ENCODE measurements at places on chromosomes 3 and 15.
A peak's percentile ranks its signal among the peaks of the same experiment; 100 is the strongest.

DNA sequence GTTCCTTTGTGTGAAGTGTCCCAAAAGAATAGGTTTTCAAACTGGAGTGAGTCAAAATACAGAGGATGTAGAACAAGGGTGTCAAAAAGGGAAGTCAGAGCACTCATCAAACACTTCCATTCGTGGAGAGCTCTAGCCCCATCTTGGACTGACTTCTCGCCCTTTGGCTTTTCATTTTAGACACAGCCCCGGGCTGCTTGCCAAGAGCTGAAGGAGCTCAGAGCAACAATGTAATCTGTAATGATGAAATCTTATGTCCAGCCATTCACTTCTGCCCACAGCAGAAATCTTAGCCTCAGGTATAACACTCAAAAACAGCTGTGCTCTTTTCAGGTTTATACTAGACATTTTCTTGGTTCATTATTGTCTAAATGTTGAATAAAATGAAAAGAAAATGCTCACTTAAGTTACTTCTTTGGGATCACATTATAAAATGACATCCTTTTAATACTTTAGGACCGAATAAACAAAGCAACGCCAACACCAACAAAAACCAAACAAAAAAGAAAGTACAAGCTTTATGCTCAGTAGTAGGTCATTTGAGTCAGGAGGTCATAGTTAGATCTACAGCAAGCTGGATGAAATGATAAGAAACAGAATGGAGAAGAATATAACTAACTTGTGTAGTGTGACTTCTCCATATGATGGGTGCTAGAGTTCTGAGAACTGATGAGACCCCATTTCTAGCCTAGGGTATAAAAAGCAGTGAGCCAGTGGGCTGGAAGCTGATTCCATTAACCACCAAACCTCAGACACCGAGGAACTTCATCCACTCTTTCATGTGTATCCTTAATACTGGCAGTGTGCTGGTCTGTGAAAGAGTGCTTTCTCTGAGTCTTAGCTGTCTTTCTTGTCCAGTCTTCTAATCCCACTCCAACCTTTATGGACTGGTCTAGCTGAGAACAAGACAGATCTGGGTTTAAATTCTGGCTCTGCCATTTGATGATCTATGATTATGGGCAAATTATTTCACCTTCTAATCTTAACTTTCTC, 131.8 kb upstream of the SLC7A14 start:
- no peak for DNase-seq

DNA sequence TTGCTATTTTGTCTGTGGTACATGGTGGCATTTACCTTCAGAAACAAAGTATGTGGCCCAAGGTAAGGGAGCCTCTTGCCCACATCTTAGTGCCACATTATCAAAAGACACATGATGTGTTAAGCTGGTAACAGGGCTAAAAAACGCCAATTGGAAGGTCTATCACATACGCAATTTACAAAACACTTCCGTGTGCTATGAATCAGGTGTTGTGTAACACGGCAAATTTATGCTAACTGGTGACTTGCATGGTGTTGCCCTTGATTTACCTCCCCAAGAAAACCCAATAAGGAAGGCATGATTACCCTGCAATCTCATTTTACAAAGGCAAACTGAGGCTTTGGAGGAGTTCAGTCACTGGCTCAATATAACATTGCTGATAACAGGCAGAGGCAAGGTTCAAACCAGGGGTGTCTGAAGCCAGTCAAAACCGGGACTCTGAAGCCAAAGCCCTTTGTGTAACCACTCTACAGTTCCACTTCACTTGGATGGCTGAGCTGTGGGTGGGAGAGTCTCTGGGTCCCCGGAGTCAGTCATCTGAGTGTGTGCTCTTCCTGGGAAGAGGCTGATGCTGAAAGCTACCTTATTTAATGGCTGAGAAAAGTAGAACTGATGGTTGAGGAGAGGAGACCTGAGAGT, 103.9 kb upstream of the BCL6 start:
- DNase-seq = no peak

DNA sequence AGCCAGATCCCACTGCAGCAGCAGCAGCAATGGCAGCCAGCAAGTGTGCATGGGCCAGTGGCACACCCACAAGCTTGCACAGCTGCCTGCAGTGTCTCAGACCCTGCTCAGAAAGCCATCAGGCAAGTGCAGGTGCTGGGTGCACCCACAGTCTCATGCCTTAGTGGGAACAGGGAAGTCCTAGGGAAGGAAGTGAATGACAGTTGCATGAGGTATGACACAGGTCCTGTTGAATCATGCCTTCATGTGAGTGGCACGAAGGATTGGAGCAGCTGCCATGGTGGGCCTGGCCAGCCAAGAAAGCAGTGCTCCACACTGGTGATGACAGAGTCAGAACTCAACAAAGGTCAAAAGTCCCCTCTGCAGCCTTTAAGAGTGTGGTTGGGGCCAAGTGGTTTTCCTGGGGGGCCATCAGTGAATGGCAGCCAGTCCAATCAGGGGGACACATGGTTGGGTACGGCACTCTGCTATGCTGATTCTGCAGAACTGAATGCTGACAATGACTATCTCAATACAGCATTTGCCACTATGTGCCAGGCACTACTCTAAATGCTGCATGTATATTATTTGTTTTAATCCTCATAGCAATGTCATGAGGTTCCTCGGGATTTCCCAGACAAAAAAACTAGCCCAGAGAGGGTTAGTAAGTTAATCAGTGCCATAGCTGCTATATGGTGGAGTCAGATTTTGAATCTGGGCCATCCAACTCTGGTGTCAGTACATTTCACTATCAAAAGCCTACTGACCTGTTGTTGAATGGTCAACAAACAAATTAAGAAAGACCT, 94.3 kb downstream of the AQP9 start:
- no peak for DNase-seq

DNA sequence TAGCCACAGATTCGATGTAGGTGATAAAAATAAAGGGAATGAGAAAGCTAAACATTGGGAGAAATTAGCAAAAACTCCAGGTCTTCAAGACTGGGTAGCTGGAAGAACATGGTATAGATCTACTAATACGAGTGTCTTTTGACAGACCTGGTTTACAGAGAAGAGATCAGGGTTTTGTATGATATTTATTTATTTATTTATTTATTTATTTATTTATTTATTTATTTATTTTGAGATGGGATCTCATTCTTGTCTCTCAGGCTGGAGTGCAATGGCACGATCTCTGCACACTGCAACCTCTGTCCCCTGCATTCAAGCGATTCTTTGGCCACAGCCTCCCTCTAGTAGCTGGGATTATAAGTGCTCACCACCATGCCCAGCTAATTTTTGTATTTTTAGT, 448.4 kb downstream of the CNTN4 start:
- no peak for DNase-seq

- no peak for DNase-seq
Measured at GRCh38 chr15:42031198-42031915, 10.5 kb upstream of the PLA2G4E start.

GRCh38 chr3:152053866-152054265, 180.4 kb downstream of the SUCNR1 start:
- DNase-seq = no peak

GRCh38 chr15:25372298-25372697, 66.5 kb downstream of the UBE3A start:
- no peak for DNase-seq

GRCh38 chr3:114539525-114539924, 245.7 kb downstream of the TIGIT start:
- no peak for DNase-seq

GRCh38 chr3:168116279-168116678, 20.6 kb upstream of the GOLIM4 start:
- DNase-seq = no peak

DNA sequence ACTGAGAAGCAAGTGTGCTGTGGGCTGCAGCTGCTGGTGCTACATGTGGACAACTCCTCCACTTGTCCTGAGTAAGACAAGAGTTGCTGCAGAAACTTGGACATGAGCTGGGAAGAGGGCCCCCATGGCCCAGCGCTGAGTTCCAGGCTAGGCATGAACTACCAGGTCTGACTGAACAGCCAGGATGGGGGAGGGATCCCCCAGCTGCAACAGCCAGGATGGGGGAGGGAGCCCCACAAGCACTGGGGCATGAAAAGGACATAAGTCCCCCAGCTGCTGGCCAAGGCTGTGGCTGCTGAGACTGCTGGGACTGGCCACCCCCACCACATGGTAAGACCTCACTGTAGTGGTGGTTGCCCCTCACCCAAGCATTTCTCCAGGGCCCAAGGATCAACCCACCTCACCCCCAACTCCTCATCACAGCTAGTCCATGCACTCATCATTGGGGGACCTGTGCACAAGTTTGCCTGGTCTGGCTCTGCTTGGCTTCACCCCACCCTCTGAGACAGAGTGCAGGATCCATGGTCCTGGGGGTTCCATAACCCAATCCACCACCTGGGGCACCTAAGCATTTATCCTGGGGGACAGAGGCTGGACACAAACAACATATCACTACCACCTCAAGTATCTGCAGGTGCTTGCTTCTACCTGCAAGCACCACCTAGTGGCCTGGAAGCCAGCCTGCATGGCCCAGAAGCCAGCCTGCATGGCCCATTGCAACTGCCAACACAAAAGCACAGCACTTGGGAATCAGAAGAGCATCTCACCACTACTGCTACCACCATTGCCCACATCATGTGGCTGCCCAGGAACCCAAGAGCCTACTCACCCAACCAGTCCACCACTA, 84.5 kb upstream of the STT3B start:
- peak; percentile 29 for DNase-seq

- DNase-seq = peak; percentile 78
Measured at GRCh38 chr15:65761210-65761926, 30.7 kb downstream of the DENND4A start.

GRCh38 chr15:62083194-62084154, 16.7 kb downstream of the C2CD4A start:
- DNase-seq = no peak

GRCh38 chr3:69855436-69856162, 116.3 kb downstream of the MITF start:
- no peak for DNase-seq

GRCh38 chr3:56829533-56829932, 27.8 kb upstream of the ARHGEF3 start:
- no peak for DNase-seq

DNA sequence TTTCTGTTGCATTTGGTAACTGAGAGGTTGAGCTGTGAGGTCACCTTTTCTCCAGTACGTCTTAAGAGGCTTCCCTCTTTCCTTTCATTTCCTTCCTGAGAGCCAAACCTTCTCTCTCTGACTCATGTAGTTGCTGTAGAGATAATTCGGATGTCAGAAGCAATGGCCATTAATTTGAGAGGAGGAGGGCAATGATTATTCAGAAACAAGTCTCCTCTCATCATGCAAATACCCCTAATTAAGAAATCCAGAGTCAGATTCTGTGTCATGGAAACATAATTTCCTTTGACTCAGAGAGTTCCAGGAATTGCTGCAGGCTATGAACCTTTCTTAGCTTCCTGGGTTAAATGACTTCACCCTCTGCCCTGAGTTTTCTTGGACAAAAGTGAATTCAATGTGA, 59.0 kb upstream of the GSK3B start:
- no peak for DNase-seq

- DNase-seq = no peak
Measured at GRCh38 chr3:159532577-159532976, 456.1 kb upstream of the IL12A start.

DNA sequence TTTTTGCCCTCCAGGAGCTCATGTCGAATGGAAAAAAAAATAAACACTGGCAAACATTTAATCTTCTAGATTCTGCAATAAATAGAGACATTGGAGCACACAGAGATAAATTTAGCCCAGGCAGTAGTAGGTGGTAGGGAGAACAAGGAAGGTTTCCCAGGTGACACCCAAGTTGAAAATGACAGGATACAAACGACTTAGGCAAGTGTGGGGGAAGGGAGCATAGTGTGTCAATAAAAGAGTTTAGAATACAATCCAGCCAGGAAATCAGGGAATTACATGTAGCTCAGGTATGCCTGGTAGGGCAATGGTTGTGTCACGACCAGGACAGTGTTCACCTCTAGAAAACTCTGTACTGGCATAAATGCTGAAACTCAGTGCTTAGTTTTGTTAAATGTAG, 364.6 kb upstream of the AGTR1 start:
- DNase-seq = no peak

- DNase-seq = no peak
Measured at GRCh38 chr3:79005084-79005483, 762.7 kb downstream of the ROBO1 start.

Measured in activated CD4-positive, alpha-beta T cell treated with anti-CD3 and anti-CD28 coated beads, Interleukin-2, Interleukin-4, amounts not matched to agents 100 ng/mL and 50 ng/mL, durations not matched to agents 16 hours and 8 hours (primary cell).